ENCODE measurements at places on chromosomes 2 and 18.

- no peak for DNase-seq
Observed at GRCh38 chr2:109242210-109242653, 113.2 kb downstream of the SH3RF3 start.

GRCh38 chr2:109418716-109419115 lies 195.1 kb downstream of the SEPTIN10 start:
- DNase-seq: no peak

DNA sequence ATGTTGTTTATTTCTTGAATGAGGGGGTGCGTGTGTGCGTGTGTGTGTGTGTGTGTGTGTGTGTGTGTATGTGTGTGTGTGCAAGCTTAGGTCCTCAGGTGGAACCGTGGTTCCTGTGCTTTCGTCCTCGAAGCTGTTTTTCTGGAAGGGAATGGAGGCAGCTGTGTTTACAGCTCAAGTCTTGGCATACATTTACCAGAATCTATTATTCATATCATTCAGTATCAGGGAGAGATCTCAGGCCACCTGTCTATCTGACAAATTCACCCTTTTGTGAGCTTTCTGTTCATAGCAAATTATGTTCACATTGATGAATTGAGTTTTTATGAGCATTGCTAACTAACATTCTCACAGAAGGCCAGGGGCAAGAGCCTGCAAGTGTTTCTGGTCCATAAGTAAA lies 550.4 kb downstream of the ARHGAP15 start:
- no peak for DNase-seq

GRCh38 chr2:46461709-46462171 lies 17.6 kb upstream of the TMEM247 start:
- DNase-seq: no peak

DNA sequence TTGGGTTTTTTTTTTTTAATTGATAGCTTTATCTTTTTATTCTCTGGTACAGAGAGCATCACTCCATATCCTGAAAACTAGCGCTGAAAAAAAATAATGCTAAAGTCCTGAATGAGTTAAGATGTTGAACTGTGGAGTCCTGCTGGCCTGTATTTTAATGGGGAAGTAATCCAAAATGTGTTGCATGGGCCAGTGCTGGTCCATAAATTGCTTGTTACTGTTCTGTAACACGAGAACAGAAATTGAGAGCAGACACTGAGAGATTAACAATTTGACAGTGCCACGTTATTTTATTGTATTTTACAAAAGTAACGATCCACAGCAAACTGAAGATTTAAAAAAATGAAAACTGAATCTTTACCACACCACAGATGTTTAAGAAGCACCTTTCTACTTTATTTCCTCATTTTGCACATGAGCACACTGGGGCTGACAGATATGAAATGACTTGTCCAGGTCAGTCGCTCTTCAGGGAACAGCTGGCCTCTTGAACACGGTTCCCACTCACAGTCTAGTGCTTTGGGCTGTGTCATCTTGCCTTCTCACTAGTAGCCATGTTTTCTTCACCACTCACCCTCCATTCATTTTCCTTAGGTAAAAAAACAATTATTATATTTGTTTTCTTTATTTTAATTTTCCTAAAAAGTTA lies 35.3 kb downstream of the ZCCHC2 start:
- DNase-seq: no peak

DNA sequence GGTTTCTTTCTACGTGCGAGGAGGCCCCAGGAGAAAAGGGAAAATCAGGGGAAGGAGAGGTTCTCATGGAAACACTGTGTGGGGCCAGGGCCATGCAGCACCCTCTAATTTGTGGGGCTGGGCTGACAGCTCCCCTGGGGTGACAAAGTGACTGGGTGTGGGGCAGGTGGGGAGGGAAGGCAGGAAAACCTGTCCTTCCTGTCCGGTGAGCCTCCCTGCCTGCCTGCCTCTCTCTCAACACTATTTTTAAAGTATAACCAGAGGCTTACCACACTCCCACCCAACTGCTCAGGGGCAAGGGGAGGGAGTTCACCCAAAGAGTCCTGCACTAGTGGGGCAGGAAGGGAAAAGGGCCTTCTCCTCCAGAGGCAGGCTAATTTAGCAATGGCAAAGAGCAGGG lies 10.5 kb upstream of the EPAS1 start:
- no peak for DNase-seq

GRCh38 chr2:16774980-16775898 lies 109.6 kb upstream of the CYRIA start:
- no peak for DNase-seq

GRCh38 chr2:61720911-61721310 lies 132.9 kb downstream of the FAM161A start:
- DNase-seq: no peak
